ENCODE measurements at places on chromosomes 16 and 17. TPM values are rescaled to one million over a fixed set of nuclear protein-coding genes. Genes with fewer than 3 reads are reported as not detected.

GRCh38 chr16:14194721-14195120, 123.6 kb downstream of the MRTFB start:
- DNase-seq = no peak

Gene TBX21
- 12.2 TPM for total RNA-seq

DNA sequence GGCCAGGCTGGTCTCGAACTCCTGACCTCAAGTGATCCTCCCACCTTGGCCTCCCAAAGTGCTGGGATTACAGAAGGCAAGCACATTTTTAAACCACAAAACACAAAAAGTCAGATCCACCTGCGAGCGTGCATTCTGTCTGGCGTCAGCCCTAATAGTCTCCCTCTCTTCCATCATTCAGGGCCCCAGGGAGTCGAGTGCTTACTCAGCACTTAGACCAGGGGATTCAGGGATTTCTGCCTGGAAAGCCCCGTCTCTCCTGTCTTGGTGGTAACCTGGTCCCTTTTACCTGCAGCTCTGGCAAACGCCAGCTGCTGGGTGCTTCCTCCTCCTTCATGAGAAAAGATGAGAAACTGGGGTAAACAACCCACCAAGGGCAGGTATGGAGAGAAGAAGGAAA, 443.1 kb downstream of the SOX9 start:
- no peak for DNase-seq

Gene PRAC1
- total RNA-seq = not detected

DNA sequence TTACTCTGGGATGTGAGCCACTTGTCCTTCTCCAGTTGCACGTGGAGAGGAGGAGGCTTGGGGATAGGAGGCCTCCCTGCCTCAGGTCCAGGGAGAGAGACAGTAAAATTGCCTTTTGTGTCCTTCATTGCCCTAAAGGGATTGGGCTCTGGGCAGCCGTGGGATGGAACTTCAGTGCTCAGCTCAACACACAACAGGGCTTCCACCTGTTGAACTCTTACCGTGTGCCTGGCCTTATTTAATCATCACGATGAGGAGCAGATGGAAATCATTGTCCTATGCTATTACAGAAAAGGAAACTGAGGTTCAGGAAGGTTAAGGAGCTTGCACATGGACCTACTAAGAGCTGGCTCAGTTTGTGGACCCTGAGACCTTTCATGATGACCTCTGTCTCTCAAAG, 92.4 kb upstream of the CDC42EP4 start:
- DNase-seq = peak; percentile 14

DNA sequence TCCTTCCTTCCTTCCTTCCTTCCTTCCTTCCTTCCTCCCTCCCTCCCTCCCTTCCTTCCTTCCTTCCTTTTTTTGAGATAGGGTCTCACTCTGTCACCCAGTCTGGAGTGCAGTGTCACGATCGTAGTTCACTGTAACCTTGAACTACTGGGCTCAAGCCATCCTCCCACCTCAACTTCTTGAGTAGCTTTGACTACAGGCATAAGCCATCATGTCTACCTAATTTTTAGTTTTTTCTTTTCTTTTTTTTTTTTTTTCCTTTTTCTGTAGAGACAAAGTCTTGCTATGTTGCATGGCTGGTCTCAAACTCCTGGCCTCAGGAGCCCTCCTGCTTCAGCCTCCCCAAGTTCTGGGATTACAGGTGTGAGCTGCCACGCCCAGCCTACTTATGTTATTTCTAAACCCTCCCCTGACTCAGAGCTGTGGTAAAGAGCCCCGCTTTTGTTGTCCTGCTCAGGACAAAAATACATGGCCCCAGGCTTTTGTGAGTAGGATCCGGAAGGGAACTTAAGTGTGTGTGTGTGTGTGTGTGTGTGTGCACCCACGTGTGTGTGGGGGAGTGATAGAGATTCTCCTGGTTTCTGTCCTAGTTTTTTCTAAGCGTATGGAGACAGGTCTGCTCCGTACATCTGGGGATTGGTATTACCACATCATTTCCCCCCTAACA, 67.1 kb downstream of the PRKCB start:
- no peak for DNase-seq

- DNase-seq = no peak
Observed at GRCh38 chr17:67466251-67466796, 89.2 kb downstream of the PITPNC1 start.

Gene PPY
- not detected for total RNA-seq

DNA sequence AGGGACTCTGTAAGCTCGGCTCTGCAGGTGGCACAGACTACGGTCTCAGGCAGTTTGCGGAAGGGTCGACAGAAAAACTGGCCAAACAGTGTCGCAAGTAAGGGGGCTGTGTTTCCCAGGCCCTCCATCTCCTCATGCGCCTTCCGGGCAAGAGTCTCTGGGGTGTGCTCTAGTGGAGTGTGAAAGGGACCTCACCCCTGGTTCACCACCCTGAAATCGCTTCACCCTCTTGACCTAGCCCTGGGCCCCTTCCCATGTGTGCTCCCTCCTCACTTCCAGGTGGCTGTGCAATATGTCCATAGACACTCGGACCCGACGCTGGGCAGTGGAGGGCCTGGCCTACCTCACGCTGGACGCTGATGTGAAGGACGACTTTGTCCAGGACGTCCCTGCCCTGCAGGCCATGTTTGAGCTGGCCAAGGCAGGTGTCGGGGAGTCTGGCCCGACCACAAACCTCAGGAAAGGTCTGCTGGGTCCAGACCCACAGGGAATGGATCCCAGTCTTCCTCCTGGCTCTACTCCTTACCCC, 22.3 kb downstream of the UNC45B start:
- DNase-seq = peak; percentile 69

- no peak for DNase-seq
Observed at GRCh38 chr17:55416470-55417052, 5.1 kb downstream of the MMD start.

- peak; percentile 24 for DNase-seq
Observed at GRCh38 chr16:28003923-28004322, 59.6 kb downstream of the GSG1L start.

GRCh38 chr17:45021607-45022287, 29.7 kb downstream of the DCAKD start:
- peak; percentile 94 for DNase-seq

Gene ANKRD40CL
- not detected for total RNA-seq

Gene SHBG
- 0.49 TPM for total RNA-seq

- no peak for DNase-seq
Observed at GRCh38 chr16:1194665-1195392, 30.2 kb downstream of the TPSG1 start.

Gene FTSJ3
- 30.7 TPM for total RNA-seq

DNA sequence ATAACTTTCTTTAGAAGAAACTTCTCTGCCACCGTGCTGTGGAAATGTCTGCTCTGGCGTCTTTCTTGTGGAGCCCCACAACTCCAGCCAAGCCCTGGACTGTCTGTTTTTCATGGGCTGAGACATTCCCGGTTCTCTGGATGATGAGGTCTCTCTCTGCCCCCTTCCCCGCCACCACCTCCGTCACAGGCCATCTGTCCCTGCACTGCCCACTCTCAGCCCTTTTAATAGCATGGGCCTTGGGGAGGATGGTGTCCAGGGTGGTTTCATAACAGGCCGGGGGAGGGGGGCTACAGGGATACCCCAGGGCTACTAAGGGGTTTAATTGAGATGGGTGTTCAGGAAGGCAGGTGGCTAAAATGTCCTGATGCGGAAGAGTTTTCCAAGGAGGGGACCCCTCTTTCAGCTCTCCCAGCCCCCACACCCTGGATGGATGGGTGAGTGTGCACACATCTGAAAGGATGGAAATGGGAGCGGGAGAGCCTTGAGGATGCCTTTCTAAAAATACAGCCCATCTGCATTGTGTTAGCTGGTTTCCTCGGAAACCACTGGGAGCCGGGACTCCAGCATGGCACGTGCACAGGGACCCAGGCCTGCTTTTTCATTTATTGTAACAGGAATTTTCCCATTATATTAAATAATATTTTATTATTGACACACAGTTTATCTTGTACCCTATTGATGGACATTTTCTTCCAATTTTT, 14.6 kb upstream of the NDRG4 start:
- DNase-seq = peak; percentile 40
